ENCODE measurements at places on chromosomes 5 and 9.
A peak's percentile ranks its signal among the peaks of the same experiment; 100 is the strongest.

DNA sequence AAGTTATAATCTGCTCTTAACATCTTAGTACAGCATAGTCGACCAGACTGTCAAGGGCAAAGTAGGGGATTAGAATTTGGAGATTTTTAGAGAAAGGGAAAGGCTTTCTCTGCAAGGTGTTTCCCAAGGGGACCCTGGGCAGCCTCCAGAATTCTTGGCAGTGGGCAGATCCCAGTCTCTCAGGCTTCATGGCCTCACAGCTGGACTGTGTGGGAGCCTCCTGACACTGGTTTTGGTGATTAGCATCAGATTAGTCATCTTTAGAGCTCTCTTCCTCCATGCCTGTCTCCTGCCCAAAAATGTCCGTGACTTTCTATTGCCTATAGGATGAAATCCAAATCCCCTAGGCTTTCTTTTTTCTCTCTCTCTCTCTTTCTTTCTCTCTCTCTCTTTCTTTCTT is 370.7 kb downstream of the ZSWIM6 start:
- DNase-seq = no peak

GRCh38 chr5:102583276-102584124 is 84.7 kb upstream of the SLCO6A1 start:
- peak; percentile 16 for DNase-seq

DNA sequence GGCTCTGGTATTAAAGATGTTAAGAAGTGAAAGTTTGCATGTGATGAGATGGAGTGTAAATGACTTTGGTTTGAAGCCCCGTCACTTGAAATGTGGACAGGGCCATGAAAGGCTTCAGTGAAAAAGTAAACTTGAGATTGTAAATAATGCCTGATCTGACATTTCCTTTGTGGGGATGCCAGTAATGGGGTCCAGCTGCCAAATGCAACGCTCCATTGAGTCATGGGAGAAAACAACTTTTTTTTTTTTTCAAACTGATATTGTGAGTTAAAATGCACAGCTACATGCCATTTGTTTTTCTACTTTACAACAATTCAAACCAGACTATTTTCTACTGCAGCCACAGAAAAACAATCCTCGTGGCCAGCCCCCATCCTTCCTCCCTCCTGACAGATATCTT is 327.0 kb upstream of the TNC start:
- DNase-seq = no peak

- peak; percentile 42 for DNase-seq
These were observed 154.7 kb downstream of the WDR70 start for GRCh38 chr5:37533851-37534250.

GRCh38 chr5:88405783-88406182 is 137.1 kb upstream of the TMEM161B start:
- no peak for DNase-seq

DNA sequence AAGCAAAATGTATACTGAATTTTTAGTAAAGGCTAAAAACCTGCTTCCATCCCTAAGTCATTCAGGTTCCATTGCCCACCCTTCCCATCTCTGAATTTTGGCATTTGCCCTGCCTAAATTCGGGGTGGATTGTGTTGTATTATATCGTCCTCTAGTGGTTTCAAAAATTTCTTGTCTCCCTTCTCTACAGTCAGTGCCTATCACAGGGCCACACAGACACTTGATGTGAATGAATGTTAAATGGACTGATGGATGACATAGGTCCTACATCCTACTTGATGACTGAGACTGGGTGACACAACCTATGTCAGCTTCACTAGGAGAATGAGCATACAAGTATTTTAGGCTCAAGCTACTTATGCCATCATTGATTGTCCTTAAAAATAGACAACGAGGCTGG is 45.6 kb upstream of the SLC30A5 start:
- no peak for DNase-seq

DNA sequence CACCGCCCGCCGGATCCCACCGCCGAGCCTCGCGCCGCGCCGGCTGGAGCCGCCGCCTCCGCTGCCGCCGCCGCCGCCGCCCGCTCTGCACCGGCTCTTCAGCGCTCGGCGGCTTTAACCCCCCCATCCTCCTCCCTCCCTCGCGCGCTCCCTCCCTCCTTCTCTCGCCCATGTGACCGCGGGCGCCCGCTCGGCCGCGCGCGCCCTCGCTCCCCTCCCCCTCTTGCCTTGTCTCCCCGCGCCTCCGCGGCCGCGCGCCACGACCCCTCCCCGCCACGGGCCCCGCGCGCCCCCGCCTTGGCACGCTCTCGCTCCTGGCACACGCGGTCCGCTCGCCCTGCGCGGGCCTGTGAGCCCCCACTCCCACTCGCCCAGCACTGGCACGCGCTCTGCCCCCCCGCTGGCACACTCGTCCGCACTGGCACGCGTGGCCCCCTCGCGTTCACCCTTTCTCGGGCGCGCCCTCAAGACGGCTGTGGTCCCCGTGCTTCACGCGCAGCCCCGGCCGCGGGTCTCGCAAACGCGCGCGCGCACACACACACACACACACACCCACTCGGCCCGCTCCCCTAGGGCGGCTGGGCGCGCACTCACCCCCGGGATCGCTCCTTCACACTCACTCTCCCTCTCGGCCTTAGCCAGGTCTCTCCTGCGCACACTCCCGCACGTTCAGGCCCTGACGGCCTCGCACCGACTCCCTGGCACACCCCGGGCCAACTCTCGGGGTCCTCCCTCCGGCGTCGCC is at the start of gene CNTFR:
Gene CNTFR (minus strand): TSS at position 89 of the 745 bp plus-strand sequence. CDS start 20,743 bp downstream, outside the sequence.
- DNase-seq = no peak

- no peak for DNase-seq
These were observed 819.4 kb downstream of the SEMA5A start for GRCh38 chr5:8726383-8727036.

- DNase-seq = peak; percentile 46
These were observed 176.7 kb upstream of the ADAMTSL1 start for GRCh38 chr9:18297056-18297841.

DNA sequence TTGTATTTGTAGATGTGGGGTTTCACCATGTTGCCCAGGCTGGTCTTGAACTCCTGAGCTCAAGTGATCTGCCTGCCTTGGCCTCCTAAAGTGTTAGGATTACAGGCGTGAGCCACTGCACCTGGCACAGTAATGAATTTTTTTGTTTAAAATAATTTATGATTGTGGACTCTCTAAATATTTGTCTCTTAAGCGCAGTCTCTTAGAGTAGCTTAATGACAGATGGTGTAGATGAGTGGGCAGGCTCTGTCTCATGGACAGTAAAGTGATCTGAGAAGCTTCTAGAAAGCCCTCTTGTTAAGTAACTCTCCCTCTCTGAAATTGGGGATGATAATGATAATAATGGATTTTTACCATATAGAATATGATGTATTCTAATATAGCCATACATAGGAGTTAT is 47.5 kb upstream of the KIAA1958 start:
- DNase-seq = no peak

- DNase-seq = no peak
These were observed 141.8 kb upstream of the CD180 start for GRCh38 chr5:67338421-67338820.

DNA sequence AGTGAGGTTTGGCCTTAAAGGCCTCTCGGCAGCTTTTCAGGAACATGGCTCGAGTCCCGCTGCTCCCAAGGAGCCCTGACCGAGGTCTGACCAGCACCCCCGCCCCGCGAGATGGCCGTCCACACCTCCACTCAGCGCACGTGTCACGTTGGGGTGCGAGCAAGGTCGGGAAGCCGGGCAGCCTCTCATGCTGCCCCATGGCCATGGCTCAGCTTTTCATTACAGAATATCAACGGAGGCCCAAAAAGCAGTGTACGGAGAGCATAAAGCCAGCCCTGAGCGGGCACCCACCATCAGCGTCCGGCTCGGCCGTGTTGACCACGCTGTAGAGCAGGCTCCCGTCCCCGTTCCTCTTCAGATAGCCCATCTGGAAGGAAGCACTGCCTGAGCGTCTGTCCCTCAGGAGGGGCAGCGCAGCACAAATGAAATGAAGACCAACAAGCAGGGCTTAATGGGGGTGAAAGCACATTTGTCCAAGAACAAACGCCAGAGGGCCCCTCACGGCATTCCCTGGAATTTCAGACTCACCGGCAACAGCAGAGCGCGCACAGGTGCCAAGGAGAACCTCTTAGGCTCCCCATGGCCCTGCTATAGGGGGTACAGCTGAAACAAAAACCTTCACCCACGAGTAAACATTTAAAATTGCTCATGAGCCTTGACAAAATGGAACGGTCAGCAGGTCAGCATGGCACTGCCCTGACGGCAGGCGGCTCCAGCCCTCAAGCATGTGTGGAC is 11.6 kb downstream of the BRD9 start:
- no peak for DNase-seq

Measured in EL (cell line).